Activated CD8-positive, alpha-beta T cell treated with anti-CD3 and anti-CD28 coated beads, Interleukin-2, amount 10 ng/mL, durations not matched to agents 7 days and 5 days (primary cell): ENCODE measurements at places on chromosomes 7 and 10. TPM values are rescaled to one million over a fixed set of nuclear protein-coding genes. Genes with fewer than 3 reads are reported as not detected.

Gene ANKRD61
- 0.26 TPM for total RNA-seq

Gene GRM3
- total RNA-seq = not detected

Gene TACC2
- not detected for total RNA-seq

Gene VWA2
- total RNA-seq = not detected

Gene ARL4A
- total RNA-seq = 16.2 TPM

Gene CHAT
- not detected for total RNA-seq

Gene GNB2
- total RNA-seq = 274 TPM

Gene PKD2L1
- 0.10 TPM for total RNA-seq

Gene CTBP2
- 0.29 TPM for total RNA-seq

Gene PNLIP
- total RNA-seq = not detected

Gene STOX1
- total RNA-seq = 0.52 TPM
